AG04450 (cell line): ENCODE measurements at places on chromosomes 6 and 20.
A peak's percentile ranks its signal among the peaks of the same experiment; 100 is the strongest.

GRCh38 chr20:60729135-60729900 is 522.7 kb upstream of the CDH4 start:
- DNase-seq = no peak

DNA sequence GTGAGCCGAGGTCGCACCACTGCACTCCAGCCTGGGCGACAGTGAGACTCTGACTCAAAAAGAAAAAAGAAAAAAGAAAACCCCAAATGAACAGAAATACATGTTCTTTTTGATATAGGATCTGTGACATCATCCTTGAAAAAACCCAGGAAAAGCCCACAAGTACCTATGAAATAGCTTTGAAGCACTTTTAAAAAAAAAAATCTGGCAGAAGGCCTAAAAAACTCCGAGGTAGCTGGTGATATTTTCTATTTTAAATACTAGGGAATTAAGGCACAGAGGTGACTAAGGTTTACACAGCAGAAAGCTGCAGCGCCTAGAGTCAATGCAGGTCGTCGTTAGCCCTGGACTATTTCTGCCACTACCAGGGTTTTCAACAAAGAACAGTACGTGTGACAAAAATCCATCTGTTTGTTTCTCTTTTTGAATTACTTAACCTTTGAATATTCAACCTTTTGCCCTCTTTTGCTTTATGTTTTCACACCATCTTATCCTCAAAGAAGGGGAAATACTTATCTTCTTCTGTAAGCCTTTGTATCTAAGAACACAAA is 39.4 kb upstream of the EEF1A1 start:
- DNase-seq = no peak

DNA sequence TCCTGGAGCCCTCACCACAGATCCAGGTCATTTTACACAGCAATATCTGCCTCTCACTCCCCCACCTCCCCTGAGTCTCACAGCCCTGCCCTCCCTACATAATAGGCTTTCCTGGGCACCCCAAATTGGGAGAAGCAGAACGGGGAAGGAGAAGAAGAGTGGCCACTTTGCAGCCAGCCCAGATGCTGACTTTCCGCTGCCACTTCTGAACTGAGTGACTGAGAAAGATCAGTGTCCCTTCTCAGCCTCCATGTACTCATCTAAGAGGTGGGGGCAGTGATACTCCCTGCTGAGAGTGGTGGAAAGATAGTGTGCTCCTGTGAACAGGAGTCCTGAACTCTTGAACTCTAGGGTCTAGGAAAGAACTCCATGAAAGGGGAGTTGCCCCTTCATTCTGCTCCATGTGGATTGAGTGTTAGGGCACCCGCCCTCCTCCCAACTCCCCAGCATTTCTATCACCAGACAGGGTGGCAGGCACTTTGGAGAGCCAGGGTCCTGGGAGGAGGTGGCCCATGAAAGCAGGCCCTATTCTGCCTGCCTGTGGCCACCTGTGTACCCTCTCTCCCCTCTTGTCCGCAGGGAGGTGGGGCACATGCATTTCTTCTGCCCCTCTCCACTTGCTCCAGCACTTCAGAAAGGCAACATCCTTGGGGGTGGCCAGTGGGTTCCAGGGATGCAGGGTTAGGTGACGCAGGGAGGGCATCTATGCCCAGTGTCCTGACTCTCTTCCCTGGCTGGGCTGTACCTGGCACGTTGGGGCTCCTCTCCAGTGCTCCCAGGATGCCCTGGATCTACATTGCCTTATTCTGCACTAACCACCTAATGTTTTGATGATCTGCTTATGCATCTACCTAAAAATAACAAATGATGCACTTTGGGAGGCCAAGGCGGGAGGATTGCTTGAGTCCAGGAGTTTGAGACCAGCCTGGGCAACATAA is 38.3 kb upstream of the MRPS18A start:
- no peak for DNase-seq

- no peak for DNase-seq
Observed at GRCh38 chr20:49627329-49627761, 59.4 kb upstream of the PTGIS start.

DNA sequence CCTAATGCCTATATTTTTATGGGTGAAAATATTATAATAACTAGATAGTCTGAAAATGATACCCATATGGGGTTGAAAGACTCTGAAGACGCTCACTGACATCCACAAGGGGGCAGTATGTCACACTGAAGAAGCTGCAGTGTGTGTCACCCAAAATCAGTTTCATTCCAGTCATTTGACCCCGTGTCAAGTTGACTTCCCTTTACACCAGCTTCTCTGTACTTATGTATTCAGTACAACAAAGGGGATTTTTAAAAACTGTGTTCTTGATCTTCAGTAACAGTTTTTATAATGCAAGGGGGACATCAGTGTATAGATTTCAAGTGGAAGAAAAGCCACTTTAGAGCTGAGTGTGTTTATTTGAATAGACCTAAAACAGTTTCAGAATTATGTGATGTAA is 19.3 kb downstream of the FAXC start:
- DNase-seq = peak; percentile 36

DNA sequence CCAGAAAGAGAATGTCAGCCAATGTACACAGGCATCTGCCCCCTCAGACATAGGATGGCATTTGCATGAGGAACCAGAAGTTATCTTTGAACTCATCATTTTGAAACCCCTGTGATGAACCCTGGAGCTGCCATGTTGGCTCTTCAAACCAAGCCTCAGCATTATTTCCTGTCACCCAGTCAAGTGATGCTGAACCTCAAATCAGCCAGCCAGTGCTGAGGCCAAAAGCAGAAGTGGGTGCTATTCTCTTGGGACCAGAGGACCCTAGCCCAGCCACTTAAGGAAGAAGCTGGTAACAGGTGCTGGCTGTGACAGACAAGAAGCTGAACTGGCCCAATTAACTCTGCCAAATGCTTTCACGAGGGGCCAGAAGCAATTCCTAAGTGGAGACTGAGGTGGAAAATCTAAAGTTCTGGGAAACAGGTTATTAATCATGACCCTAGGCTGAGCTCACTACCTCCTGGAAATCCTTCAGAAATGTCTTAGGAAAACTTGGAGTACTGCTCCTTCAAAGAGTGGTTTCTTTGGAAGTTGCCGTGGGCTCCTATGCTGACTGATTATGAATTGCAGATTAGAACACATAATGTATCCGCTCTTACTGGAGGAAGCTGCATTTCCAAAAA is 4.0 kb downstream of the PKIG start:
- DNase-seq = no peak

- peak; percentile 24 for DNase-seq
Observed at GRCh38 chr6:112806163-112806865, 459.2 kb downstream of the RFPL4B start.

GRCh38 chr20:14232650-14233049 is 104.8 kb downstream of the FLRT3 start:
- no peak for DNase-seq

DNA sequence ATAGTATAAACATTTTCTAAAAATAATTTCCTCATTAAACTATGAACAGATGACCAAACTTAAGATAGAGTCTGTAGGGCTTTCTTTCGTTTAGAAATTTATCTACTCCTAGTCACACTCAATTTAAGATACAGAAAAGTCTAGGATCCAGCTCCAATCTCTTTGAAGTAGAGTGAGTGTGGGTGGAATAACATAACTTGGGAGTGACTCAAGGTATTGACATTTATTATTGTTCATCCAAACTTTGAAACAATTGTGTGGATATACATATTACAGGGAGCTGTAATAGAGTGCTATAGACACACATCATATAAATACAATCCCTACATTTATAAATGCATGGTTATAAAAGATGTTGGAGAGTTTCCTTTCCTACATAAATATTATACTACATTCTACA is 715.2 kb upstream of the MANEA start:
- DNase-seq = no peak

GRCh38 chr6:108557494-108558371 is 3.0 kb upstream of the FOXO3 start:
- no peak for DNase-seq

- DNase-seq = no peak
Observed at GRCh38 chr20:61380545-61380915, 128.5 kb downstream of the CDH4 start.

DNA sequence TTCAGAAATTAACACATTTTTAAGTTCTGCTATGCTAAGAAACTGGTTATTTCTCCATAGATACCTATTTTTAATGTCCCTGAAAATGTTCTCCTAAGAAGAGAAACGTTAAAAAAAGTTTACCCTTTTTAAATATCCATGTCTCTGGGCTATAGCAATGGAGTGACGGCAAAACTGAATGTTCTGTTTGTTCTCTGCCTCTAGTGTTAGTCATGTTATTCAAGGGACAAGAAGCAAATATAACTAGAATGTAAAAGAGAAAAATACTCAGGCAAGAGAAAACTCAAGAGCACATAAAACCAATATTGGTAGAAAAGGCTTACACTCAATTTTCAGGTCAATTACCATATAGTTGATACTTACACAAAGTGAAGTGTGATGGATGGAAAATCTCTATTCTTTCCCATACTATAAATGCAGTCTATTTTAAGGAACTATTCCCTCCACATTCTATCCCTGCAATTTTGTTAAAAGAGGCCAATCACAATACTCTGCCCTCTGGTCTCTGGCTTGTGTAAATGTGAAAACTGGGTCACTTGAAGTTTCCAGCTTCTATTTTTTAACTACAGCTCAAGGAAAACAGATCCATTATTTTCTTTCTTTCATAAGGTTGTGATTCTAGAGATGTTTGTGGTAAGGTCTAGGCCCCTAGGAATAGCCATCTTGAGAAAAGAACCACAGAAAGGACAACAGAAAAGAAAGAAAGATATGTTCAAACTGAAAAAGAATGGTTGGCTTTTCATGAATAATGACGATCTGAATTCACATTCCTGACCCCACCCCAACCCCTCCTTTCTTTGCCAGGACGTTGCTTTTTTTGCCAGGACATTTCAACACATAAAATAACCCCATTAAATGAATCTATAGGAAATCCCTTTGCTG is 200.3 kb upstream of the FAM83B start:
- no peak for DNase-seq

- peak; percentile 2 for DNase-seq
Observed at GRCh38 chr20:24379484-24379927, 89.9 kb upstream of the SYNDIG1 start.

GRCh38 chr20:22472447-22473100 is 111.8 kb downstream of the FOXA2 start:
- no peak for DNase-seq

DNA sequence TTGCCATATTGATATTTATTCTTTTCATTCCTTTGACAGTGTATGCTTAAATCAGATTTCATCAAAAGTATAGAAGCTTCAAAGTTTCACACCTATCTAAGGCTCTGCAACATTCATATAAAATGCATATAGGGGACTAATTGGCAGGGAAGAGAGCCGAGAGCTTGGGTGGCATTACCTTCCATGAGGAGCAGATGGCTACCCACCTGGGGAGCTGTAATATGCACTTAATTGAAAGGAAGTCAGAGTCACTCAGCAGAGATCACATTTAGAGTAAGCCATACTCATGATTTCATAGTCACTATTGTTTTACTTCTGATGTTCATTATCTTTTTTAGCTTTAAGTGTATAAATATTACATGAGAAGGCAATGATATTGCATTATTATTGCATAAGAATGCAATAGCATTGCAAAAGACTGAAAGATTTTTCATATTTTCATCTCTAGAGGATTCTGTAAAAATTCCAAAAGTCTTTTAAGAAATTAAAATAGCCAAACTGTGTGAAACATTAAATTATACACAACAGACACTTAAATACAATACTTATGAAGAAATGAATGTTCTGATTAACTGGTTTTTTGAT is 1305.2 kb downstream of the EPHA7 start:
- DNase-seq = no peak

- DNase-seq = no peak
Observed at GRCh38 chr6:144326393-144326792, 41.3 kb downstream of the UTRN start.
